ENCODE measurements at places on chromosomes 13 and 19.

GRCh38 chr13:113232208-113233003 is 23.0 kb downstream of the CUL4A start:
- DNase-seq = no peak

DNA sequence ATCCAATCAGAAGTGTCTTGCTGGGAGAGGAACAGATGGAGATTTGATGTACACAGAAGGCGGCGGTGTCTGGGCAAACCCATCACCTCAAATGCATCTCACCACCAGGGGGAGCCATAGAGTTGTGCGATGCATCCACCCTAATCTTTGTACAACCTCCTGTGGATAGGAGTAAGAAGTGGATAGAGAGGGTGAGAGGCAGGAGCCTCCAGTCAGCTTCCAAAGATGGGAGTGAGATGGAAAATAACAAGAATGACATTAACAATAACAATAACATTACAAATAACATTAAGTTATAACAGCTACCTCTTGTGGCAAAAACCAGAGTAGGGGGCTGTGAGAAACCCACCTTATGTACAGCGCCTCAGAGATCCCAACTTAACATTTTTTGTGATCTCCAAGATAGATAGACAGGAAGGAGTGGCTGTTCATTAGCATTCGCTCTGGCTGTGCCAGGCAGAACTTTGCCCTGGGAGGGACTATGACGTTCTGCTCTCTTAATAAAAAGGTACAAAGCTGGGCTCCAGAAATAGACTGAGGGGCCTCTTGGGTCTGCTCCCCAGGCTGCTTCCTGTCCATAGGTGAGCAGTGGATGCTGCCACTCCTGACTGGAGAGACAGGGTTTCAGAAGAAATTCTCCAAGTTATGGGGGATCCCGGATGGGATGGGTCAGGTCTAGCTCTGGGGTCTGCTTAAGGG is 5.2 kb upstream of the CEACAM18 start:
- peak; percentile 73 for DNase-seq

GRCh38 chr19:18473003-18473705 is 35.2 kb upstream of the ISYNA1 start:
- no peak for DNase-seq

DNA sequence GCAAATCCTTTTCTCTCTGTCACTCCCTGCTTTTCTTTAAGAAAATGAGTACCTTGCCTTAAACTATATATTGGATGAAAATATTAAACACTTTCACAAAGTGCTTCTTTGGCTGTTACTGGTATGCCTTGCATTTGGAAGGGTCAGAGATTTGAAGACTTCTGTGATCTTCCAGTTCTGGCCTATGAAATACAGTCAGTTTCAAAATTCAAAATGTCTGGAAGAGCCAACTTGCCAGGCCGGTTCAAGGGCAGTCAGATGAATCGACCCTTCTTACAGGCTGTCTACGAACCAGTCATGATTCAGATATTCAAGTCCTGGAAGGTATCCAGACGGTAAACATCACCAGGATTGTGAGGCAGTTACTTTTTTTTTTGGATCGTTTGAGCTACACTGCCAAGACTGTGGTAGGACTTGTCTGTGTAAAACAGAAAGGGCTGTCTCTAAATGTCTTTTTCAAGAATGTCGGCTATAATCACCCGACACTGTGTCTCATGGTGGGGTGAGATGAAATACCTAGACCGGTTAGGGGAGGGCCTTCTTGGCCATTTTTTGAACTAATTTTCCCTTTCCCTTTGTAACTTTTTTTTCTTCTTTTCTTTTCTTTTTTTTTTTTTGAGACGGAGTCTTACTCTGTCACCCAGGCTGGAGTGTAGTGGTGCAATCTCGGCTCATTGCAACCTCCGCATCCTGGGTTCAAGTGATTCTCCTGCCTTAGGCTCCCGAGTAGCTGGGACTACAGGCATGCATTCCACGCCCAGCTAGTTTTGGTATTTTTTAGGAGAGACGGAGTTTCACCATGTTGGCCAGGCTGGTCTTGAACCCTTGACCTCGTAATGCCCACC is 11.2 kb downstream of the ACTN4 start:
- peak; percentile 98 for DNase-seq

DNA sequence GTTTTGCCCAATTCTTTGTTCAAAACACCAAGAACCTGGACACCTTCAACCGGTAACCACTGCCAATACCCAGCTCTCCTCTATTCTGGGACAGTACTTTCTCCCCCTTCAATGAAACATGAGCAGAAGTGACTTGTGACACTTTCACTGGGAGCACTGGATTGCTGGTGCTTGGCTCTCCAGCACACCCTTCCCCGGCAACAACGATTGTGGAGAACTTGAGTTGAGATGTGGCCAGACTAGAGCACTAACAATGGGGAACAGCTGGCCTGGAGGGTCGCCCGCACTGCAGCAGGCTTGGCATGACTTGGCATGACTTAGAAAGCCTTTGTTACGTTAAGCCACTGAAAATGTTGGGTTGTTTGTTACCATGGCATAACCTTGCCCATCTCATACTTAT is 7.5 kb upstream of the B3GLCT start:
- DNase-seq = no peak

GRCh38 chr13:19088416-19088815 is 93.2 kb downstream of the TUBA3C start:
- DNase-seq = no peak

- no peak for DNase-seq
Observed at GRCh38 chr13:66958611-66959010, 271.5 kb downstream of the PCDH9 start.

GRCh38 chr19:57248646-57249045 is 8.2 kb downstream of the ZNF805 start:
- no peak for DNase-seq

DNA sequence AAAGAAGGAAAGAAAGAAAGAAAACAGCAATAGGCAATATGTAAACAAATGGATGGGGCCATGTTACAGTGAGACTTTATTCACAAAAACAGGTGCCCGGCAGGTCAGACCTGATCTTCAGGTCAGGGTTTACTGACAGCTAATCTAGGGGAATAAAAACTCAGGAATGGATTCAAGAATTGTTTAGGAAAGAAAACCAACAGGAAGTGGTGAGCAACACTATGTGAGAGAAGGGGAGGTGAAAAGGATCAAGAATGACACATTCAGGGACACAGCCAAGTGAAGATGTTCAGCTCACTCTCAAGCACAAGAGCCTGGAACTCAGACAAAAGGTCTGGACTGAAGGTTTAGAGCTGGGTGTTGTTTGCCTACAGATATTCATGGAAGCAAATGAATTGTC is 244.5 kb downstream of the EFNB2 start:
- peak; percentile 29 for DNase-seq

DNA sequence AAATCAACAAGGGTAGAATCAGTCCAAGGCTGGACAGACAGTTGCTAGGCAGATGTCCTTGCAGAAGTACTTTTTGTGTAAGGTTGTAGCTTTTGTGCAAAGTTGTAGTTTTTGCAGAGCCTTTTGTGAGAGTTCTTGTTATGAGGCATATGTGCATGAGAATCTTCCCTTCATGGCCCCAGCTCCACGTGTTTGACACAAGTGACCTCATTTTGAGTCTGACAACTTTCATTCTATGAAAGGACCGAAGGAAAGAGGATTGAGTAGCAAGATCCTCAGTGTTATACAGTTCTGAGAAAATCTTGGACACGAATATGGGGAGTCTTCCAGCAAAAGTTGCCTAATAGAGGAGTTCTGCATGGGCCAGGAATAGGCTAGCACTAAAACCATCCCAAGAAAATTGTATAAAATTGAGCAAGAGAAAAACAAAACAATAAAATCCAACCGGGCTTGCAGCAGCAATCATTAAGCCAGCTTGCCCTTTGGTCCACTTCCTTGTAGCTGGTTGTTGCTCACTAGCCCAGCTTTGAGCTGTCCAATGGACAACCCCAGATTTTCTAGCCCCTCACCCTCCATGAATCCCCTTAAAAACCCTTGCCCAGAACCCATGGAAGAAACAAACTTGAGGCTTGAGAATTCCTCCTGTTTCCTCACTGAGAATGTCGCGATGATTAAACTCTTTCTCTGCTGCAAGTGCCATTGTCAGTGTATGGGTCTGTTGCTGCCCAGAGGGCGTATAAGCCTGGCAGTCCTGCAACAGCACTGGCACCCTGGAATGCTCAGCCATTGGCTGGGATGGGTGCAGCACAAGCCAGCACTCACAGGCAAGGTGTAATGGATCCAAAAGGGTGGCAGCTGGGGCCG is 6.5 kb downstream of the EPSTI1 start:
- no peak for DNase-seq

- DNase-seq = peak; percentile 63
Observed at GRCh38 chr19:18951721-18952281, 10.8 kb upstream of the HOMER3 start.
